ENCODE measurements at places on chromosomes 2 and 18.

DNA sequence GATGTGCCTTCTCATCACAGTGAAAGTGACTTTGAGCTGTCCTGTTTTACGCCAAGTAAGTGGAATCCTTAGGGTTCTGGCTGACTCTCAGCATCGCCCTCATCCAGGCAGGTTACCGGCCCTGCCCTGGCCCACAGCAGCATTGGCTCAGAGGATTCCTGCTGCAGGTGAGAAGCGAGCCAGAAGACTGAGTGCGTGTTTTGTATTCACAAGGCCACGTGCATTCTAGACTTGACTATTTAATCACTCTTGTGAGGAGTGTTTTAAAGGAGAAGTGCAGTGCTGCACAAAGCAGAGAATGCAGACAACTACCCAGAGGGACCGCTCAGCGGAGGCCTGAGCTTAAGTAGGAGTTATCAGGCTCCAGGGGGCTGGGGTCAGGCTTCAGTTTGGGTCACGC, 48.3 kb downstream of the LAMA3 start:
- DNase-seq = no peak

DNA sequence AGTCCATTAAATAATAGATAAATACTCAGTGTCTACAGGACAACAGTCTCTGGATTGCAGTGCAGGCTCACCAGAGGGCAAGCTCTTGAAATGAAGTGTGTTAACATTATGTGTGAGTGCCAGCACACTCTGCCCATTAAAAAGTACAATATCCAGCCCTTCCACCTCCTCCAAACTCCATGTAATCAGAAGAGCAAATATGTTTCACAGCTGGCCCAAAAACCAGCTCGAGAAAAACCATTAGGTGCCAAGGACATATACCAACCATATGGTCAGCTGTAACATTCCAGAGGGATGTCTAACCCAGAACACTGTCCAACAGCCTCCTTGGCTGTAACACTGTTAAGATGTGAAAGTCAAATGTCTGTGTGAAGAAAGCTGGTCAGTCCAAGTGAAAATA, 112.2 kb downstream of the ZNF385B start:
- DNase-seq = no peak

DNA sequence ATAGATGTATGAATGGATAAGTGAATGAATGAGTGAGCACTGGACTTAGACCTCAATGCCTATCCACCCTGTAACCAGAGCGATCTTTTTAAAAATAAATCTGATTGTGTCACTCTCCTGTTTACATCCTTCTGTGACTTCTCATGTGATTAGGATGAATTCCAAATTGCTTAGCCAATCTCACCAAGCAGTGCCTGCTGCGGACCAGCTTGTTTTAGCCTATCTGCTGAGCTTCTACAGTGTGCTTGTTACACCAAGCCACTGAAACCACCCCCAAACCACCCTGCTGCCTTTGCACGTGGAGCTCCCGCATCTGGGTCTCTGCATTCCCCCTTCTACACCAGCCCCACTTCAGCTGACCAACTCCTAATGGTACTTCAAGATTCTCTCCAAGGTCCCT, 265.4 kb downstream of the EN1 start:
- no peak for DNase-seq

GRCh38 chr2:190410166-190410565, 2.0 kb downstream of the MFSD6 start:
- no peak for DNase-seq

DNA sequence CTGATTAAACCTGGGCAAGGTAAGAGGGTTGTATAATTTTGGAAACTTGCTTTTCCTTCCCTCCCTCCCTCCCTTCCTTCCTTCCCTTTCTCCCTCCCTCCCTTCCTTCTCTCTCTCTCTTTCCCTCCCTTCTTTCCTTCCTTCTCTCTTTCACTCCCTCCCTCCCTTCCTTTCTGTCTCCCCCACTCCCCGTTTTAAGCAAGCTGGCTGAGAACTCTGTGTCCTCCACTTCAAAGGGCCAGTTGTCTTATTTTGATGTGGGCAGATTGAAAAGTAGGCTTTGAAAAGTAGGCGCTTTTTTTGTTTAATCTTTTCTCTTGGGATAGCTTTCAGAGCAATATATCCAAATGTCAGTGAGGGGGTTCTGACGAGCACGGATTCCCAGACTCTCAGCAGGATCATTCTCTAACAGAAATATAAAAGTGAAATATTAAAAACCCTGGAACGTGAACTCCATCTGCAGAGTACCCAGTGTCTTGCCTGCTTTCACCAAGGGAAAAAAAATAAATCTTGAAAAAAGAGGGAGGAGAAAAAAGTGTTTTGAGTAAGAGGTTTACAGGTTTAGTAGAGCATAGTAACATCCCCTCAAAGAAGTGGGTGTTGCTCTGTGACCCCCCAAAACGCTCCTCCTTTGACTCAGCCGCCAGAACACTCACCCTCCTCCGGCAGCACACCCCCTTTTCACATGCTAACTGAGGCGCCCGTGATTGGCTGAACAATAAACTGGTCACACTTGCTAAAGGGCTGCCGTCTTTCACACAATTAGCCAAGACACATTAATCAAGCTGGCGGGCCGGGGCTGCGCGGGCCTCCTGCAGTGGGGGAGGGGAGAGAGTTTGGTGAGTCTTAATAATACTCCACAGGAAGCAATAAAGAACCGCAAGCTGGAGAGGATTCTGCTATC, 52.2 kb downstream of the CDK15 start:
- peak; percentile 18 for DNase-seq

DNA sequence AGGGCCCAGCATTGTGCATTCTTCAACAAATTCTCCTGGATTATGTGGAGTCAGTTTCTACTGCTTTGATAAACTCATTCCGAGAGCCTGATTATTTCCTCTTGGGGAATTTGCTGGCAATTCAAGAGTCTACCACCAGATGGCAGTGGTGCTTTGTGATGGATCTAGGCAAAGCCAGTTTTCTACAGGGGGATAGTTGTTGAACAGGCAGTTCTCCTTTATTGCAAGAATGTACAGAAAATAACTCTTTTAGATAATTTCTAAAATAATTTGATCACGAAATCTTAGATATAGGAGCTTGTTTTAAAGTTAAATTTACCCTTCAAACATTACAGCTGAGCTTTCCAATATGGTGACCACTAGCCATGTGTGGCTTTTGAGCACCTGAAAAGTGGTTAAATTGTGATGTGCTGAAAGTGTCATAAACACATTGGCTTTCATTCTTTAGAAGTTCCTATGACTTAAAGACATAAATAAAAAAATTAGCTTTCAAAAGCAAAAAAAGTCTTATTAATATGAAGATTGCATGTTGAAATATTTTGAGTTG, 66.7 kb upstream of the HAAO start:
- DNase-seq = peak; percentile 93

Measured in hematopoietic multipotent progenitor cell treated with erythropoietin and hydrocortisone succinate and interleukin-3 and kit ligand, for 8 days (in vitro differentiated cells).